Memory B cell (primary cell): ENCODE measurements at places on chromosomes 12 and 14.

GRCh38 chr12:68944296-68945076, 11.5 kb upstream of the CPM start:
- no peak for DNase-seq

DNA sequence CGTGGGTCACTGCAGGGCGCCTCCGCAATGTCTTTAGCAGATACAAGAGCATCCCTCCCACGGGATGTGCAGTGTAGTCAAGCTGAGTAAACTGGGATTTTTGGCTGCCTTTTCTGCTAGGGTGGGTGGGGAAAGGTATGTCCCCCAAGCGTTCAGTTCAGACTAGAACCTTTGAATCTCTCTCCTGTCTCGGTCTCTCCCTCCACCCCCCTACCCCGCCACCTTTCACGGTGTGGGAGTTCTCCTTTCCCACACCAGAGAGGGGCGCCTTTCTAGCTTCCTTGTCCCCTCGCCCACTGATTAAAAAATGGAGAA, 525 bp upstream of the FAR2 start:
- no peak for DNase-seq

GRCh38 chr12:92378682-92379479, 233.2 kb upstream of the BTG1 start:
- no peak for DNase-seq

DNA sequence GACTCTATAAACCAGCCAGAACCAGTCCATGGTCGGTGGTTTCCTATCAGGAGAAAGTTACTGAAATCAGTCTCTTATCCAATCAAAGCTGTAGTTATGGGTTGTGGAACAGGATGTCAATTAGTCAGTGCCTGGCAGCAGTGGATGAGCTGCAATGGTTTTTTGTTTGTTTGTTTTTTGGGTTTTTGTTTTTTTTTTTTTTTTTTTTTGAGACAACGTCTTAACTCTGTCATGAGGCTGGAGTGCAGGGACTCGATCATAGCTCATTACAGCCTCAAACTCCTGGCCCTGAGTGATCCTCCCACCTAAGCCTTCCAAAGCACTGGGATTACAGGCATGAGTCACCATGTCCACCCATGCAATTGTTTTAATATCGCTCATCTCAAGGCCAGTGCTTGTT, 113.3 kb upstream of the CAND1 start:
- no peak for DNase-seq
